ENCODE measurements at places on chromosomes 7 and 10. TPM values are rescaled to one million over a fixed set of nuclear protein-coding genes. Genes with fewer than 3 reads are reported as not detected.

Gene ZC3HAV1
- total RNA-seq = 35.0 TPM

Gene AGAP4
- 14.4 TPM for total RNA-seq

DNA sequence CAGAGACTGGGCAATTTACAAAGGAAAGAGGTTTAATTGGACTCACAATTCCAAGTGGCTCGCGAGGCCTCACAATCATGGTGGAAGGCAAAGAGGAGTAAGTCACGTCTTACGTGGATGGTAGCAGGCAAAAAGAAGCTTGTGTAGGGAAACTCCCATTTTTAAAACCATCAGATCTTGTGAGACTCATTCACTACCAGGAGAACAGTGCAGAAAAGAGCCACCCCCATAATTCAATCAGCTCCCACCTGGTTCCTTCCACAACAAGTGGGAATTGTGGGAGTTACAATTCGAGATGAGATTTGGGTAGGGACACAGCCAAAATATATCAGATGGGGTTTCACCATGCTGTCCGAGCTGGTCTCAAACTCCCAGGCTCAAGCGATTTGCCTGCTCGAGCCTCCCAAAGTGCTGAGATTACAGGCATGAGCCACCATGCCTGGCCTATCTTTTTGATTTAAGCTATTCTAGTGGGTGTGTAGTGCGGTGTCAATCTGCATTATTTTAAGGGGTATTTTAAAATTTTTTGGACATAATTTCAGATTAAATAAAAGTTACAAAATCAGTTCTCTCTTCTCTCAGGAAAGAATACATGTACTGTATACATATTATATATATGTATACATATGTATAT is 9.0 kb upstream of the MRPS16 start:
- DNase-seq = no peak

DNA sequence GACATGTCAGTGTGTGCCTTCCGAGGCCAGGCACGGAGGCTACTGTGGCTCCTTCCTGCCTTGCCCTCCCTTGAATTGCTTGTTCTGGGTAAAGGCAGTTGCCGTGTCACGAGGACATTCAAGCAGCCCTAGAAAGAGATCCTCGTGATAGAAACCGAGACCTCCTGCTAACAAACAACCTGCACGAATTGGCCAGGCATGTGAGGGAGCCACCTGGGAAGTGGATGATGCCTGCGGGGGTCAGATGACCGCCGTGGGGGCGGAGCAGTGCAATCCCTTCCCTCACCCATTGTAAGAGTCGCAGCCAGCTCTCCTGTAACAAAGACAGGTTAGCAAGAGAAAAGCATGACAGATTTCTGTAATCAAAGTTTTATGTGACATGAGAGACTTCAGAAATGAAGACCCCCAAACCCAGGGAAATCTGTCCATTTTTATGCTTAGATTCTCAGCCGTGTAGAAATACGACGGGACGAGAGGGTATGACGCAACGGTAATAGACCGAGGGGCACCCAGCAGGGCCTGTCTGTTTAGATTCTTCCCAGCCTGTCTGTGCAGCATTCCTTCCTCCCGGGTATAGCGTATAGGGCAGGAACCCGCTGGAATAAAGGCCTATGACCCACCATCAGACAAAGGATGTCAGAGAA is 241.7 kb downstream of the GATA3 start:
- no peak for DNase-seq

- DNase-seq = no peak
These were observed 84.0 kb downstream of the CHST15 start for GRCh38 chr10:124009231-124010015.

DNA sequence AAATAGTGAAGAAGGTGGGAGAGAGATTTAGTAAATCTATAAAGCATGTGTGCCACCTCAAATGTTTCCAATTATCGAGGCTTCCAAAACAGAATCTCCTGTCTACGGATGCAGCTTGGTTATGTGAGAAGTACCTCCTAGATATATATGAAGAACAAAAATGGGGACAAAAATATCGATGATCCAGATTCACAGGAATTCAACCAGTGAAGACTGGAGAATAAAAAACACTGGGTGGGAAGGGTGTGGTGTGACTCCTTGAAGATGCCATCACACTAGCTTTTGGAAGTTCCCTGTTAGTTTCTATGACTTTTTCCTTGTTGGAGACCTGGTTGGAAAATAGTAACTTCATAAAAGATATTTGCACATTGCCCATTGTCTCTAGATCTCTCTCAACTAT is 152.4 kb downstream of the LRRC4 start:
- DNase-seq = no peak

GRCh38 chr7:26423436-26423835 is 131.8 kb downstream of the SNX10 start:
- no peak for DNase-seq

DNA sequence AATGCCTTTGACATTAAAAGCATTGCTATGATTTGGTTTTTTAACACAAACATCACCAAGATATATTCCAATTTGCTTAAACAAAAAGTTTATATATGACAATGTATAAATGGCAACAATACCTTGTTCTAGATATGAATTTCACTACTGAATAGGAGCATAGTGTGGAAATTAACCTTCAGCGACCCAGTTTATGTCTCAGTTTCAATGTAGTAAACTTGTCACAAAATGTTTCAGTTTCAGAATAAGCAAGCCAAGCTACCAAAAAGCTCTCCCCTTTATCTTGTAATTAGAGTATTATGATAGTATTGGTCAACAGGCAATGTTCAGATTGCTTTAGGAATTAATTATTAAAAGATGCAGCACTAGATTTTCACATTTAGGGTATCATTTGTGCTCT is 99.6 kb upstream of the PCDH15 start:
- no peak for DNase-seq

All from mesenteric fat pad (tissue), 1 donor.